ENCODE measurements at places on chromosomes 4 and X.

- DNase-seq: no peak
These were observed 25.3 kb downstream of the DCX start for GRCh38 chrX:111386615-111387233.

GRCh38 chr4:17169699-17170098 is 271.3 kb upstream of the LDB2 start:
- no peak for DNase-seq

- no peak for DNase-seq
These were observed 246.5 kb downstream of the RAPGEF2 start for GRCh38 chr4:159349332-159349731.

GRCh38 chr4:120733968-120734367 is 188.6 kb downstream of the PRDM5 start:
- no peak for DNase-seq

DNA sequence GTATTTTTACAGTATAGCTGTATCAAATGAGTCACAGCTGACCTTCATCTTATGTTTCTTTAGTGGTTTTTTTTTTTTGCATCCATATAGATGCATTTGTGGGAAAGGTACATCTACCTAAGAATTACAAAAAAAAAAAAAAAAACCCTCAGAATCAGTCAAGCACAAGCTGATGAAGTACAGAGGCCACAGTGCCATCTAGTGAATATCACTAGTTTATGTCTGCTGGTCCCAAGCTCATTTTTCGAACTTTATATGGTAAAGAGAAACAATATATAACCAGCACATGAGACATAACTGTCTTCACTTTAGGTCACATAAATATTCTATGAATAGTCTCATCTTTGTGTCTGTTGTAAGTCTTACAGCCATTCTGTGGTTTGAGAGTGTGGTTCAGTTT is 220.1 kb downstream of the DLG3 start:
- DNase-seq: no peak

DNA sequence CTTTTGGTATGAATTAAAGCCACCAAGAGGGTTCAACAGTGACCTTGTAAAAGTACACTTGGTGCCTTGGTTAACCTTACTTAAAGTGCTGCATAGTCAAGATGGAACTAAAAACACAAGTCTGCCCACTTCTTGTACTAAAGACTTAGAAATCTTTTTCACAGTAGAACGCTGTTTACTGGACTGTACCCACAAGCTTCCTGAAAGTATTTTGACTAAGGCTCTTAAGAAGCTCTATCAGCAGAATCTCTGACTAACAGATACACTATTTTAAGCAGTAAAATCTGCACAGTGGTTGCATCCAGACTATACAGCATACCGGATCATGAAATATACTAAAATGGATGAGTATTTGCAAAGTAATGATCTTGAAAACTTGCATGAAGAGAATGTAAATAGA is 7.2 kb downstream of the RAB28 start:
- DNase-seq: no peak

DNA sequence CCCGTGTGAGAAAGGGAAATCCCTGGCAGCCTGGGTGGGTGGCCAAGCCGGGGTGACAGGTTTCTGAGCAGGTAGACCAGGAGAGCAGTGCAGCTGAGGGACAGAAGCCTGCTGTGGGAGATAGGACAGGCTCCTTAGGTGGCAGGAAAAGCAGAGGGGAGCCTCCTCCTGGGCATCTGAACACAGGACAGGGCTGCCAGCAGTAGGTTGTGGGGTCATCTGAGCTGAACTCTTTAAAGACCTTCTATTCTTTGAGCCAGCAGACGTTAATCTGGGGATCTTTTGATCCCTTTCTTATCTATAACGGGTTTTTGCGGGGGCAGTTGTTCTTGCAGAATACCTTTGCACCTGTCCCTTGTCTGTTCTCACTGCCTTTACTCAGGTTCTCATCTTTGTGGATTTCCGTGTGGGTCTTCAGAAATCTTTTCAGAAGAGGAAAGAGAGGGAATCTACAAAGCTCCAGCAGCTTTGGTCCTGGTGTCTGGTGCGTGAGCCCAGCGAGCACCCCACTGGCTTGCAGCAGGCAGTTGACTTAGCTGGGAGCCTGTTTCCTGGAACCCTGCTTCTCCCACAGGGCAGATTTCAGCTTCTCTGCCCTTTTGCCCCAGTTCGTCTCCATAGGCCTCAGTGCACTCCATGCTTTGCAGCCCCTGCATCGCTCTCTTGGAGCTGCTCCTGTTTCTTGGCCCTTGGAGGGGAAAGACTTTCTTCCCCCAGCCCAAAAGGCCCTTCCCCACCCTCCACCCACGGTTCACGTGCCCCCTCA is 35.8 kb upstream of the TADA2B start:
- DNase-seq: no peak

DNA sequence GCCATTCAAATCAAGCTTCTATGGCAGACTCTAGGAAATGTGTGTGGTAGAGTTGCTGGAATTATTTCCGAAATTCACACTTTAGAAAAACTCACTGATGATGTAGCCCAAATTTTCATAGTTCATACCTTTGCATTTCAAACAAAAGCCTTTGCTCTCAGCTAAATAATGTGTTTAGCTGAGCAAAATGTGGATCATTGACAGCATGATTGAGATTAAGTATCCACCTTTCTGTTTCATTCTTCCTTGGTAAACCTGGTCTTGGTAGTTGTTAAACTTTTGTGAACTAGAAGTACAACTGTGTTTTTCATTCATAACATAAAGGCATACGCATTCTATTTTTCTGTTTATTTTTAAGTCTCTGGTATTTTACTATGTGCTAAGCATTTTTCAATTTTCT is 7.2 kb downstream of the PCDH7 start:
- DNase-seq: no peak

DNA sequence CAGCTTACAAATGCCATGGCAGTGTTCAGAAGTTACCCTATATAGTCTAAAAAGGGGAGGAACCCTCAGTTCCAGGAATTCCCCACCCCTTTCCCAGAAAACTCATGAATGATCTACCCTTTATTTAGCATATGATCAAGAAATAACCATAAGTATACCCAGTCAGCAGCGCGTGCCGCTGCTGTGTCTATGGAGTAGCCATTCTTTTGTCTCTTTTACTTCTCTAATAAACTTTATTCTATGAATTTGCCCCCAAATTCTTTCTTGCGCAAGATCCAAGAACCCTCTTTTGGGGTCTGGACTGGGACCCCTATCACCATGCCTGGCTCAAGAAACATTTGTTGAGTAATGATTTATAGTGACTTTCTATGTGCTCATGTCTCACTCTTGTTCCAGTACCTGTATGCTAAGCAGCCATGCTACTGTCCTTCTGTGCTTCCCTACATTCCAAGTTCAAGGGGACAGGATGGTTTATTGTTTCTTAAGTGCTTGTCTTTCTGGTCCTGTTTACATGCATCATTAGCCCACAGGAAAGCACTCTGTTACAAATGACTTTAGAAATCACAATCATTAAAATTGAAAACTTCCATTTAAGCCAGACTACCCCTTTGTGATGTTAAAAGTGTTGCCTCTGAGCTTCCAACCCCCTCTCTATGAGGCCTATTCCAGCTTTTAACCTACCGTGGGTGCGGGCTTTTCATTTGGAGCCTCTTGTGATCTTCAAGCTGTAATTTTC is 63.4 kb upstream of the S100G start:
- DNase-seq: no peak

- DNase-seq: no peak
These were observed 41.9 kb downstream of the PCDH19 start for GRCh38 chrX:100368167-100368566.

- no peak for DNase-seq
These were observed 291.2 kb upstream of the HS3ST1 start for GRCh38 chr4:11719879-11720278.

- no peak for DNase-seq
These were observed 47.2 kb downstream of the EDNRA start for GRCh38 chr4:147528054-147528453.

DNA sequence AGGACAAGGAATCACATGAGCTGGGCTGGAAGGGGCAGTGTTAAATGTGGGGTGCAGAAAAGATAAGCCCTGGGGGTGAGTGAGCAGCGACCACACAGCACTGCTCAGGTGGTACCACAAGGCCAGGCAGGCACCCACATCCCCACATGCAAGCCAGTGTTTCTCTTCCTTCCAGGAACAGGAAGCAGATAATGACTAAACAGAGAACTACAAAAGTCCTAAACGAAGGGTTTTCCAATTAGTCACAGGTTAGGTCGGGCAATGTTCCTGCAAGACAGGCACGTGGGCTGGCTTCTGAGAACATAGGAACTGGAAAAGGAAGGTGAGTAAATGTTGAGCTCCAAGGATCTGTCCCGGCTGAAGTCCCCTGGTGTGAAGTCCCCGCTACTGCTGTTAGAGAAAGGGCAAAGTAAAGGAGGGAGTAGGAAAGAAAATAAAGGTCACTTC is 19.5 kb downstream of the RELL1 start:
- no peak for DNase-seq

DNA sequence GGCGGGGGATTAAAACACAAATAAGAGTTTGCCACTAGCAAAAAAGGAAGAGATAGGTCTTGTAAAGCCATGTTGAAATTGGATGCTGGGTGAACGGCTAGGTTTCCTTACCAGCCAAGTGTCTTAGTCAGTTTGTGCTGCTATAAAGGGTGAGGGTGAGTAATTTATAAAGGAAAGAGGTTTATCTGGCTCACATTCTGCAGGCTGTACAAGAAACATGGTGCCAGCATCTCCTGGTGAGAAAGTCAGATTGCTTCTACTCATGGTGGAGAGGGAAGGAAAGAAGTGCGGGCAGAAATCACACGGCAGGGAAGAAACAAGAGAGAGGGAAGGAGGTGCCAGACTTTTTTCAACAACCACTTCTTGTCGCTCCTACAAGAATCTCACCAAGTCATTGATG is 507.5 kb downstream of the SPOCK3 start:
- no peak for DNase-seq

- no peak for DNase-seq
These were observed 788.9 kb downstream of the RPA4 start for GRCh38 chrX:97672608-97673007.

GRCh38 chr4:10105920-10106319 is 10.7 kb downstream of the WDR1 start:
- no peak for DNase-seq

GRCh38 chr4:110248100-110248499 is 49.7 kb upstream of the ELOVL6 start:
- no peak for DNase-seq

- DNase-seq: no peak
These were observed 86.1 kb downstream of the CPE start for GRCh38 chr4:165464813-165465381.

GRCh38 chr4:8938623-8939022 is 67.0 kb upstream of the HMX1 start:
- no peak for DNase-seq

GRCh38 chrX:154006947-154007346 is 12.8 kb downstream of the IRAK1 start:
- DNase-seq: no peak

GRCh38 chr4:12846368-12846767 is 637.8 kb downstream of the RAB28 start:
- no peak for DNase-seq

- no peak for DNase-seq
These were observed 254.4 kb downstream of the NPFFR2 start for GRCh38 chr4:72286185-72286584.

GRCh38 chr4:95742872-95743271 is 97.0 kb upstream of the PDHA2 start:
- DNase-seq: no peak

GRCh38 chr4:86815653-86816052 is 33.5 kb downstream of the SLC10A6 start:
- DNase-seq: no peak

- no peak for DNase-seq
These were observed 132.2 kb upstream of the AGA start for GRCh38 chr4:177574446-177574845.

DNA sequence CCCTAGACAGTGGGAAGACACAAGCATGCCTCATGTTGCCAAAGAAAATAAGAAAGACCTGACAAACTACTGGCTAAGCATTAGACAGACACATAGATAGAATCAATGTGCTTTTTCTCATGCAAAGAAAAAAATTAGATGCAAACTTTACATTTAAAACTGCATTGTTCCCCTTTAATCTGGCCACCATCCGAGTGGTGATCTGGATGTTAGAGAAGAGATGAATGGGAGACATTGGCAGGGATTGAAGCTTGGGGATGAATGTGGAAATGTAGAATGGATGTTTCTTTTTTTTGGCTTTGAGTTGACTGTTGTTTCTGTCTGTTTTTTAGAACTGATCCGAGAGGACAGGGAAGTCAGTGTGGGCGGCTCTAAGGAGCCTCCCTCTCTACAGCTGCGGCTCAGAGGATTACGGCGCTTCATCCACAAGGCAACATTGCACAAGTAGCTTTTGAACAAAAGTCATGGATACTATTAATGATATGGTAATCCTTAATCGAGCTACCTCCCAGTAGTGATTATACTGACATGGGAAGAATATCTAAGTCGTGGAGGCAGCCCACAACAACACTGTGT is 53.0 kb downstream of the HELT start:
- no peak for DNase-seq

- DNase-seq: no peak
These were observed 127.1 kb downstream of the RBM46 start for GRCh38 chr4:154908168-154908567.

DNA sequence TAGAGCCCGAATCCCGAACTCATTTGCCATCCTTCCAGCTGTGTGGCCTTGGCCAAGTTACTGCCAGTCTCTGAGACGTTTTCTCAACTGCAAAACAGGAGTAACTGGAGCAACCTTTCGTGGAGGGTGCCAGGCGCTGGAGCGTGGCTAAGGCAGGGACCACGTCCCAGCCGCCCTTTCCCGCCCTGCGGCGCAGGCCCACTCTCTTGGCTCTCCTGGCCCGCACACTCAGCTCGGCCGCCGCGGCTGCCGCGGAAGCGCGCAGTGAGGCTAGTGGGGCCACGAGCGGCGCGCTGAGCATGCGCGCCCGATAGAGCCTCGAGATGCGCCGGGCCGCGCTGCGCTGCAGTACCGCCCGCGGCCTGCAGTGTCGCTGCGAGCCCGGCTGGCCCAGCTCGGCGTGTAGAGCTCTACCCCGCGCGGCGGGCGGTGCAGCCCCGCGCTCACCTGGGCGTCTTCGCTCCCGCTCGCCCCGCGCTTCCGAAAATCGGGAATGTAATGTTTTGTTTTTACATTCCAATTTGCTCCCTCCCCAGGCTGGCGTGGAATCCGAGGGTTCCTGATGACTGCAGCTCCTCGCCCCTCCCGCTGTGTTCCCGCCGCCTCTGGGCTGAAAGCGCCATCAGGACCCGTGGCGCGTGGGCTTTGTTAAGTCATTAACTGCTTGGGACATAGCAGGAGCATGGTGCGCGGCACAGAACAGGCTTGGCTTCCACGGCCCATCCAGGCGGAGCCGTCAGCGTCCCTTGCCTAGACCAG is 4.0 kb upstream of the ZNF518B start:
- peak; percentile 80 for DNase-seq

DNA sequence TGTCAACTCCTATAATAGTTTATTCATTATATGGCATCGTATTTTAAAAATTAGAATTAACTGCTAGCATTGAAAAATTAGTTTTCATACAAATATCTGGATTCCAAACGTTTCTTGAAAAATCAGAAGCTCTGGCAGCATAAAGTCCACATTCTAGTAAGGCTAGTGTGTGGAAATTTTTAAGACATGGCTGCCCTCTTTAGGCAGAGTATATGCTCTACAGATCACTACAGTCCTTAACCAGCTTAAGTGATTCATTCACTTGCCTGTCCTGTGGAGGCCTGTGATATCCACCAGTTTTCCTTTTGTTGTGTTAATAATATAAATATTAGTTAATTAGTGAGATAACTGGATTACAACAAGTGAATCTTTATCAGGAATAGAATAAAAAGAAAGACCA is 287.2 kb downstream of the OPHN1 start:
- no peak for DNase-seq

- no peak for DNase-seq
These were observed 349.4 kb downstream of the ARHGAP24 start for GRCh38 chr4:85824166-85824945.
